ENCODE measurements at places on chromosomes 6 and 20. TPM values are rescaled to one million over a fixed set of nuclear protein-coding genes. Genes with fewer than 3 reads are reported as not detected.

DNA sequence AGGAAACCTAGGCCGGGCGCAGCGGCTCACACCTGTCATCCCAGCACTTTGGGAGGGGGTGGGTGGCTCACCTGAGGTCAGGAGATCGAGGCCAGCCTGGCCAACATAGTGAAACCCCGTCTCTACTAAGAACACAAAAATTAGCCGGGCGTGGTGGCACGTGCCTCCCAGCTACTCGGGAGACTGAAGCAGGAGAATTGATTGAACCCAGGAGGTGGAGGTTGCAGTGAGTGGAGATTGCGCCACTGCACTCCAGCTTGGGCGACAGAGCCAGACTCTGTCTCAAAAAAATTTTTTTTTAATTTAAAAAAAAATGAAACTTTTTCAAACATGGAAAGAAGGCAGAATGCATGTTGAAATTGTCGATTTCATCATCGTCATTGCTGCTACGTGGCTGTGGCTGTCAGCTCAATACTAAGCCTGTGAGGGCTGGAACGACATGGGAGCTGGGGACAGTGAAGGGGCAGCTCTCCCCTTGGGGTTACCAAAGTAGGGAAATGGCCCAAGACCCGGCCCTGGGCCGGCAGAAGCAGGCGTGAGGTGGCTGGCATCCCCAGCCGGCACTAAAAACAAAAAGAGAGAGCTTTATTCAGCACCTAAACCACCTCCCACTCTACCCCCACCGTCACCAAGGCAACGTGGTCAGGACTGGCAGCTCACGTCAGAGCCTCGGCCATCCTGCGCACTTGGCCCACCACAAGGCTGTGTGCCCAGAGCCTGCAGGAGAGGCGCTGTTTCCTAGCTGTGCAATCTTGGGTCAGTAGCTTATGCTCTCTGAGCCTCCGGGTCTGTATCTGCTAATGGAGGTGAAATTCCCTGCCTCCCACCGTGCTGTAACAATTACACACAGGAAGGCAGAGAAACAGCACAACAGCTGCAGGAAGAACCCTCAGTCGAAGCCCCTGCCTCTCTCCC is 30.8 kb downstream of the AGPAT4 start:
- no peak for DNase-seq

DNA sequence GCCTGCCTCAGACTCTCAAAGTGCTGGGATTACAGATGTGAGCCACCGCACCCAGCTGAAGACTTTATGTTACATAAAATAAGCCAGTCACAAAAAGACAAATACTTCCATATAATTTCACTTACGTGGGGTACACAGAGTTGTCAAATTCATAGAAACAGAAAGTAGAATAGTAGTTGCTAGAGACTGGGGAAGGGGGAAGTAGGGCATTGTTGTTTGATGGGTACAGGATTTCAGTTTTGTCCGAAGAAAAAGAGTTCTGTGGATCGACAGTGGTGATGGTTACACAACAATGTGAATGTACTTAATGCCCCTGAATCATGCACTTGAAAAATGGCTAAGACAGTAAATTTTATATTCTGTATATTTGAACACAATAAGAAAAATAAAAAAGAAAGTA is 41.6 kb upstream of the ANKEF1 start:
- DNase-seq, result no peak

DNA sequence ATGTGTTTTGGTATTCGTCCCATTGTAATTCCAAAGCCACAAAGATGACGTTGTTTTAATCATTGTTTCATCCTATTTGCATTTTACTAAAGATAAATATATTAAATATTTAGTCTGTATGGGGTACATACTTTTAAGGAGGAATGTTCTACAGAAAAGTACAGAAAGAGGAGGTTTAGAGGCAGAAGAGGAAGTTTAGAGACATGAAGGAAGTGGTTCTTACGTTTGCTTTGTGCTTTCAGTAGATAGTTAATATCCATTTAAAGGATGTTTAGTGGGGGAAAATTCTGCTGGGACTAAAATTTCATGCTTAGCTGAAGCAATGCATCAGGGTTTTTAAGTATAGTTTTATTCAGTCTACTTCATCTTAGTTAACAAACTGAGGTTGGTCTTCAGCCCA is 116.6 kb downstream of the CRYBG1 start:
- no peak for DNase-seq

- DNase-seq, result no peak
These were observed 9.7 kb upstream of the TENT5A start for GRCh38 chr6:81762132-81762531.

DNA sequence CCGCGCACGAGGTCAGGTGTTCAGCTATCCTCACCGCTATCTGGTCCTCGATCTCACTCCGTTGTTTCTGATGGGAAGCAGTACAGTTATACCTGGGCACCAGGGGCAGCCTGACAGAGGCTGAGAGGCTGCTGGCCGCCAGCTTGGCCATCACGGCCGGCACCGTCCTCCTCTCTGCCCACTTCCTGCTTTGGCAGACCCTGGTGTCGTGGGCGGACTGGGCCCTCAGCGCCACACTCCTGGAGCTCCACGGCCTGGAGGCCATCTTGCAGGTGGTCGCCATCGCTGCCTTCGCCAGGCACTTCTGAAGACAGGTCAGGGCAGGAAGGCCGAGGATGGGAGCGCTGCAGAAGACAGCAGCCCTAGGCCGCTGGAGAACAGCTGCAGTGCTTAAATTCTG is 35.2 kb downstream of the NHSL1 start:
- DNase-seq, result no peak

- DNase-seq, result no peak
These were observed 57.0 kb upstream of the PREP start for GRCh38 chr6:105459864-105460263.

DNA sequence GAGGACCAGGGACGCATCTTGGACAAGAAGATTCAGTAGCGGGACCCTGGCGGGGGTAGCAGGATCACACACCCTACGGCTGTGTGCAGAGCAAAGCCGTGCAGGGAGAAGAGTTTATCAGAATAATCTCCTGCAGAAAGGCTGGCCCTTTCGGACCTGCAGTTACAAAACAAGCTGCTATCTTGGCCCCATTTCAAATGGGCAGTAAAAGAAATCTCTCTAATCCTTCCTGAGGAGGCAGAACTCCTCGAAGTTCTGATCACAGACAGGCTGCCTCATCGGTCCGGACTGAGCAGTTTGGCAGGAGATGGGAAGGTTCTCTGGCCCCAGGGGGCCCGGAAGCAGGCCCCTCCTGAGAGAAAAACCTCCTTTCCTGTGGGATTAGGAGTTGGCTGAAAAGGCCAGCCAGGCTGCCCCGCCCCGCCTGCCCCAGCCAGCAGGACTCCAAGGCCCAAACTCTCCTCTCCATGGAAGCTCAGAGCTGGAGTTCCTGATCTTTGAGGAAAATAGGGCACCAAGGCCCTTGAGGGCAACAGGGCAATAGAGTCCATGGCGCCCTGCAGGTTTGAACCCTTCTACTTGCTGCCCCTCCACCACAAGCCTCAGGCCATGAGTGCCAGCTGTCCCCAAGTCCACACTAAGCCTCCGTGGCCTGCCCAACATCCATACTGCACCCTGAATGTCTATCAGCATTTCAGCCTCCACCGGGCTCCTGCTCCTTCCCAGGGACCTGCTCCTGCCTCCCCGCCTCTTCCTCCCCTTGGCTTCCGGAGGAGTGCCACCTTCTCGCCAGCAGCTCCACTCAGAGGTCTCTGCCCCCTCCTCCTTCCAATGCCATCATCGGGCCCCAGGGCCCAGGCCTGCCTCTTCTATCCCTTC is 141.3 kb downstream of the PREX1 start:
- DNase-seq, result no peak

DNA sequence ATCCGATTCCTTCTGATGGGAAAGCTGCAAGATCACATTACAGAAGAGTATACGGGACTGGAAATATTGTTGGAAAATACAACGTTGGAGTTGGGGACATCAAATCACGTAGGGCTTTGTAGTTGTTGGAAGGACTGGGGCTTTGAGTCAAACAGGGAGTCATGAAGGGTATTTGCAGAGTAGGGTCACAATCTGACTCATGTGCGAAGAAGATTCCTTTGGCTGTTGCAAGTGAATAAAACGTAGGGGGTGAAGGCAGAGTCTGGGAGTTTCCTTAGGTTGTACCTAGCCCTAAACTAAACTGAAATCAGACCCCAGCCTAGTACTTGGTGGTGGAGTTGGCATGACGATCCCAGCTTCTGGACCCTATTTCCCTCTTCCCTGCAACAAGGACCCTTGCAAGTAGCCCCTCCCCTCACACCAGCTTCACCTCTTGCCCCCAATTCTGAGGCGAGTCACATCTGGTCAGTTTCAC is 32.3 kb downstream of the SNX5 start:
- DNase-seq, result no peak

DNA sequence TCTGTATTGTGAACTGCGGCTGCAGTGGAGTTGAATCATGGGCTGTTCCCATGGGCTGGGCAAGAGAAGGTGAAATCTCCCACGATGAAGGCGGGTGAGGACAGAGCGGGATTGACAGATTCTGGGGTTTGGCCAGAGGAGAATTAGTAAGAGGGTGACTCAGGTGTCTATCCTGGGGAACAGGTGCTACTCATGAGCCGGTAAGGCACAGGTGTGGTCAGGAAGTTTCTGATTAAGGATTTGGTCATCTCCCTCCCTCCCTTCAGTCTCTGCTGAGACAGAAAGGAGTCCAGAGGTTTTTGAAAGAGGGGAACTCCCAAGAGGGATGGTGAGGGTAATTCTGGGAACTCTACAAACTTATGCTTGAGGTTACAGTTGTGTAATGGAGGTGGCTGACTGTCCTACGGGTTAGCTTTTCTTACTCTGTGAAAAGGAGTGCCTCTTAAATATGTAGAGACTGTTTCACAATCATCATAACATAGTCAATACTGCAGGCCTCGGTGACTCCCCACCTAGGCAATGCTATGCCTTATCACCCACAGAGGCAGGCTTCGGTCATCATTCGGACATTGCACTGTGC is 31.5 kb downstream of the SERPINB1 start:
- DNase-seq, result no peak

GRCh38 chr20:41072190-41072863 is 43.7 kb downstream of the TOP1 start:
- DNase-seq, result peak; percentile 29

DNA sequence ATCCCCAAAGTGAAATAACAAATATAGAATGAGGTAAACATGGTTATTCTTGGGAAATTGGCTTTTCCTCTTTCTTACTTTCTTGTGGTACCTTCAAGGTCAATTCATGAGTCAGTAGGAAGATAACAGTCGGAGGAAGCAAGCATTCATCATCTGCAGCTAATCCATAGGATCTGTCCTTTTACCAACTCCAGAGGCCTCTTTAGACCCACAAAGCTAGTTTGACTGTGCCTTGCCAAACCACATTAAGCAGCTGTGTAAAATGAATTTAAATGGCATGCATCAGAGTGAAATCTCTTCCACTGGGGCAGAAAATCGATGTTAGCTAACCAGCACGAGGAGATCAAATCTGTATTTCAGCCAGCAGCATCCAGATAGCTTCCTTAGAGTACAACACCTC is 171.3 kb downstream of the TMEM242 start:
- DNase-seq, result no peak

- DNase-seq, result no peak
These were observed 2.0 kb downstream of the EDEM2 start for GRCh38 chr20:35145141-35145564.

DNA sequence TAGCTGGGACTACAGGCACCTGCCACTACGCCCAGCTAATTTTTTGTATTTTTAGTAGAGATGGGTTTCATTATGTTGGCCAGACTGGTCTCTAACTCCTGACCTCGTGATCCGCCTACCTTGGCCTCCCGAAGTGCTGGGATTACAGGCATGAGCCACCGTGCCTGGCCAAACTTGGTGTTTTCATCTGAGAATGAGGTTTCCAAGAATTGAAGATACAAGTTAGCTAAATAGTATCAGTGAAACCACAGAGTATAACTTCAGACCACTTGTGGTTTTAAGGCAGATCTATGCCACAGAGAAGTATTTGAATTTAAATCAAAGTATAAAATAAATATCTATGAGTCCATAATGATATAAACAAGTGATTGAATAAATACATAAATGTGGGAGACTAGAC is 70.1 kb downstream of the SLC16A10 start:
- no peak for DNase-seq

GRCh38 chr6:20319520-20320357 is 81.9 kb upstream of the E2F3 start:
- no peak for DNase-seq

- no peak for DNase-seq
These were observed 85.9 kb upstream of the TRAF3IP2 start for GRCh38 chr6:111691345-111692225.

GRCh38 chr6:2783188-2783963 is 18.2 kb downstream of the WRNIP1 start:
- DNase-seq, result no peak

The CCN2 gene
- total RNA-seq, result 146 TPM

The BHLHE23 gene
- total RNA-seq, result not detected

The COL21A1 gene
- total RNA-seq, result 4.9 TPM

The MEP1A gene
- not detected for total RNA-seq

The FNDC1 gene
- not detected for total RNA-seq

The SMLR1 gene
- total RNA-seq, result not detected

The IRF4 gene
- 6.6 TPM for total RNA-seq

The B3GAT2 gene
- not detected for total RNA-seq

The HTR1E gene
- not detected for total RNA-seq

The DOK5 gene
- not detected for total RNA-seq

The RNF144B gene
- total RNA-seq, result 30.6 TPM

The SPEF1 gene
- 0.13 TPM for total RNA-seq

The MOXD1 gene
- total RNA-seq, result 14.3 TPM

The AKAP7 gene
- 2.7 TPM for total RNA-seq

The EFCAB8 gene
- not detected for total RNA-seq
